ENCODE measurements at places on chromosomes 7 and 10. TPM values are rescaled to one million over a fixed set of nuclear protein-coding genes. Genes with fewer than 3 reads are reported as not detected.

- no peak for DNase-seq
Observed at GRCh38 chr7:146681487-146681886, 564.9 kb downstream of the CNTNAP2 start.

GRCh38 chr7:130160455-130160854 lies 44.8 kb downstream of the TMEM209 start:
- DNase-seq = no peak

GRCh38 chr10:89332123-89332633 lies 4.4 kb downstream of the IFIT3 start:
- DNase-seq = peak; percentile 53

- DNase-seq = no peak
Observed at GRCh38 chr10:104980368-104980767, 339.3 kb downstream of the SORCS3 start.

GRCh38 chr7:107527196-107527595 lies 36.5 kb downstream of the COG5 start:
- DNase-seq = no peak

DNA sequence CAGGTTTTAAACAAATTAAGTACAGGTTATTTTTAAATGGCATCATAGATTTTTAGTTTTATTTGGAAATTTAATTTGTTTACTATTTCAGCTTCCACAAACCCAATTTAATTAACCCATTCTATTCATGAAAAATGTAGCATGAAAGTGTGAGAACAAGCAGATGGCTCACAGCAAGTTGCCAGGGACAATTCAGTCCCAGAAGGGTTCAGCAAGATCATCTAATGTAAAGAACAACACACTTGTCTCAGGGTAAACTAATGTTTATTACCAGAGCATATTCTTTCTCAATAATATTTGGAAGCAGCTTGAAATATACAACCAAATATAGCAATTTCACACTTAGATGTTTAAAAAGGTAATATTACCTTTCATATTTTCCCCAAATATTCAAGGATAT lies 166.9 kb upstream of the SLC13A1 start:
- DNase-seq = no peak

DNA sequence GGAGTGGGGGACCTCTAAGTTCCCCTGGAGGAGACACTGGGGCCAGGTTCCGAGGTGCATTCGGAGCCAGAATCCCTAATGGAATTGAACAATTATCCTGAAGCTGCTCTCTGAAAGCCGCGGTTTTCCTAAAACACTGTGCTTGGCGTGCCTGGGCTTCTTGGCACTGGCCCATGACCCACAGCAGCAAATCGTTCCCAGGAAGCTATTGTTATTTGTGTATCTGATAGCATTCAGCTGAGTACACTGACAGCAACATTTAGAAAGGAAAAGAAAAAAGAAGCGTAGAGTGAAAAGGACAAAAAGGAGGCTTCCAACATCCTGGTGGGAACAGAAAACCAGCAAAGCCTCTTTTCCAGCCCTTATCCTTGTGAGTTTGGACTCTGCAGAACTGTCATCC lies 339.8 kb downstream of the FRMD4A start:
- DNase-seq = peak; percentile 80

DNA sequence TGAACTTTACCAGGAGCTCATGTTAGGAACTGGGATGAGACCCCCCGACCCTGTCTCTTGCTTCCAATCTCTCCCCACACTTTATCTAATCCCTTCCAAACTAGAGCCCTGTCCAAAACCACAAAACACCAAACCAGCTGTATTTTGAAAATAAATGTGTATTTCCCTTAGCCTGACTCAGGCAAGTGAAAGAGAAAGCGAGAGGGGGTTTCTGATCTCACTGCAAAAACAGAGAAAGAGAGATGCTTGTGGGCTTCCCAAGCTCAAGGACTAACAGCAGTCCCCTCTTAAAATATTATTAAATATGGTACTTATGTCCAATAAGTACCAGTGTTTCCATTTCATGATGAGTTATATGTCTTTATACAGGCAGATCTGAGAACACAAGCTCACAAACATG lies 122.0 kb downstream of the AGMO start:
- no peak for DNase-seq

GRCh38 chr7:146961617-146962016 lies 845.0 kb downstream of the CNTNAP2 start:
- no peak for DNase-seq

GRCh38 chr7:11533229-11533820 lies 298.7 kb downstream of the THSD7A start:
- DNase-seq = peak; percentile 75

GRCh38 chr7:63968629-63969028 lies 30.0 kb upstream of the ZNF722 start:
- no peak for DNase-seq

GRCh38 chr10:70785190-70785589 lies at the start of gene TBATA:
Gene TBATA, minus strand, starts transcription at chr10:70785377. Its CDS starts 1,998 bp downstream, at chr10:70783379.
- no peak for DNase-seq

GRCh38 chr7:7819442-7820247 lies 101.2 kb upstream of the RPA3 start:
- DNase-seq = no peak

DNA sequence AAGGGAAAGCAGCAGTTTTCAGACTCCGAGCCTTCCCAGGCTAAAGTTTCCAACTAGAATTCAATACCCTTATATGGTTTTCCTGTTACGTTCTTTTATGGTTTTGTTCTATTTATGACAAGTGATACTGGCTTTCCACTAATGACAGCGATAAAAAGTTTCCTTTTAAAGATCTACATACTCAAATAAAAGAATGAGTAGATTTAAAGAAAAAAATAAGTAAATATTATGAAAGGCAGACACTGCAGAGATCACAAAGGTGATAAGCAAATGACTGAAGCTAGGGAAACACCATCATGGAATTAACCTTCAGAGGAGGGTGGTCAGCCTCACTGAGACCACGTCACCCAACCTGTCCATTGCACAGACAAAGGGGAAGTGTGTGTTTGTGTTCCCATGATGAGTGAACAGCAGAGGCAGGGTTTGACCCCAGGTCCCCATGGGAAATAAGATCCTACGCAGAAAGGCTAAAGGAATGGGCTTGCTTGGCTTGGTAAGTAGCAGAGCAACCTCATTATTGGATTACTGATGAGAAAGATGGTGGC lies 4.0 kb downstream of the VSIR start:
- peak; percentile 85 for DNase-seq

Gene GPR15LG
- total RNA-seq = not detected

Gene IRF5
- total RNA-seq = 0.26 TPM

Gene LRRC18
- total RNA-seq = not detected

Gene ANKRD61
- under 0.01 TPM for total RNA-seq

Measured in dermis microvascular lymphatic vessel endothelial cell (primary cell).